ENCODE measurements at places on chromosomes 5 and 9.

GRCh38 chr9:34454571-34455065 lies 3.8 kb downstream of the FAM219A start:
- DNase-seq: no peak

GRCh38 chr9:109101810-109102209 lies 17.9 kb downstream of the TMEM245 start:
- no peak for DNase-seq

DNA sequence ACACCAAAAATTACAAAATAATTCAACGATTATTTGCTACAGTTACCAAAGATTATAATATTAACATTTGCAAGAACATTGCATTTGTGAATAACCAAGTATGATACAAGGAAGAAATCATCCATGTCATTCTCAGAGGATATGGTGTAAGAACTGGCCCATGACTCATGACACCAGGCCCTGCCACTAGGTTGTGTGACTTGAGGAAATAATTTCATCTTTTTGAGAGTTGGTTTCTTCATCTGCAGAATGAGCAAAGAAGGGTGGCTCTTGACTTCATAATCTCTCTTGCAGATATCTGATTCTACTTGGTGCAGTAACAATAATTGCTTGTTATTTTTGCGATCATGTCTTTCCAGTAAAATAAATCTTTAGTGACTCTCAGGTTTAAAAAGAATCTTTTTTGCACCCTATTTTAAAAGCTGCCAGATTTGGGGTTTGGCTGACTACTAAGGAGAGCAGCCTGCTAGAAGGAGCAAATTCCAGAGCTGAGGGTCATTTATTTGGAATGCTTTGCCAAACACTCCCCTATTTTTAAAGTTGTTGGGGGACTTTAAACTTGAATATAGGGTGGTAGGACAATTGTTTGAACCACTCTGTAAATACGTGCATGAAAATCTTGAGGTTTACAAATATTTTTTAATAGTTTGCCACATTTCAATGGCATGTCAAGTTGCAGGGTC lies 23.5 kb downstream of the ITGA1 start:
- no peak for DNase-seq

- no peak for DNase-seq
Observed at GRCh38 chr5:93087326-93087725, 493.7 kb downstream of the NR2F1-AS1 start.

DNA sequence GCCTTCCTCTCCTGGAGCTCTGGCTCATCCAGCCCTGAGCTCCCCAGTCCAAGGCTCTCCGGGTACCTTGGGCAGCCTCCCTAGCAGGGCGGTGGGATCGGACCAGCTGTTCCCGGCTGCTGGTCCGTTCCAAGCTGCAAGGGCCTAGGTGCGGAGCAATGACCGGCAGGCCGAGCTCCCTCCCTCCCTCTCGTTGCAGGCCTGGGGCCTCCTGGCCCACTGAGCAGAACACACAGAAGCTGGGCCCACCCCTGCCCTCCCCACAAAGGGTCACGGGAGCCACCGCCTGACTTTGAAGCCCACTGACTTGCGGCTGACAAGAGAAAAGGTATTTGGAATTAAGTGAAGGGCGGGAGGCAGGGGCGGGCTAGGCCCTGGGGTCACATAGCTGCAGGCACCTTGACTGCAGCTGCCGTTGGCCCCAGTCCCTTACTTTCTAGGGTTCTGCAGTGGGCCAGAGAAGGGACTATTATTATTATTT lies 104.7 kb upstream of the IER5L start:
- DNase-seq: no peak

DNA sequence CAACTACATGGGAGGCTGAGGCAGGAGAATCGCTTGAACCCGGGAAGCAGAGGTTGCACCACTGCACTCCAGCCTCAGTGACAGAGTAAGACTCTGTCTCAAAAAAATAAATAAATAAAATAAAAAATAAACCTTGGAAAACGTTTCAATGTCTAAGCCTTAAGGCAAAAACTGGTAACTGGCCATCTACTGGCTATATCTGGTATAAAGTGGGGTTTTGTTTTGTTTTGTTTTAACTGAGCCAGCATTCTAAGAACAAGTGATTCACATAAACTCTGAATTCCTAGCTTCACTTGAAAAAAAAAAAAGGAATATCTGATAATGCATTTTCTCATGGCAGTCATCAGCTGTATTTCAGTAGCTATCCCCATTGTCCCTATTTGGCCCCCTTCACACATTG lies 126.1 kb upstream of the EFNA5 start:
- DNase-seq: no peak

DNA sequence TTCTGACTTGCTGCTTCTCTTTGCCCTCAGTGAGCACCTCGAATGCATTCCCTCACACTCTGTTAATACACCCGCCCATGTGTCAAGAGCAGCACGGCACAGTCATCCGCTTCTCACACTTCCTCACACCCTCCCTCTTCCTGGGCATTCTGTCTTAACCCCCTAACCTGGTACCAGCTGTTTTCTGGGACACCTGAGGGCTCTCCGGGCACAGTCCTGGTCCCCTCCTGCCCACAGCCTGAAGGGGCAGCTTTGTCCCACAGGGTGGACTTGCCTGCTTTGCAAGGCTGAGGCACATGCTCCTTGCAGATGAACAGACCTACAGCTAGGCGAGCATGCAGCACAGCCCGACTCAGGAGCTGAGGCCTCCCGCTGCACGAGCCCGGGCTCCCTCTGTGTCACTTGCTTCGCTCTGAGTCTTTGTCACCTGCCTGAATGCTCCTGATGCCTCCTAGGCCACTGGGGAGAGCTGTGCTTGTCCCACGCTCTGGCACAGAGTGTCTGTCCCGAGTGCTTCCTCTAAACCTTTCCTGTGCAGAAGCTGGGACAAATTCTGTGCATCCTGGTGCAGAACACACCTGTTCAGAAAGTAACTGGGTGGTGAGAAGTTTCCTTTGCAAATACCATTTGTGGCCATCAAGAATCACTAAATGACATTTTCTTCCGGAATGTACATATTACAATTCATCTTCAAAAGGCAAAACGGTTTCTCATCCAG lies 47.8 kb downstream of the AHRR start:
- no peak for DNase-seq

- DNase-seq: no peak
Observed at GRCh38 chr5:95027151-95027721, 257.7 kb downstream of the MCTP1 start.

GRCh38 chr9:24652181-24652580 lies 106.5 kb upstream of the IZUMO3 start:
- no peak for DNase-seq

DNA sequence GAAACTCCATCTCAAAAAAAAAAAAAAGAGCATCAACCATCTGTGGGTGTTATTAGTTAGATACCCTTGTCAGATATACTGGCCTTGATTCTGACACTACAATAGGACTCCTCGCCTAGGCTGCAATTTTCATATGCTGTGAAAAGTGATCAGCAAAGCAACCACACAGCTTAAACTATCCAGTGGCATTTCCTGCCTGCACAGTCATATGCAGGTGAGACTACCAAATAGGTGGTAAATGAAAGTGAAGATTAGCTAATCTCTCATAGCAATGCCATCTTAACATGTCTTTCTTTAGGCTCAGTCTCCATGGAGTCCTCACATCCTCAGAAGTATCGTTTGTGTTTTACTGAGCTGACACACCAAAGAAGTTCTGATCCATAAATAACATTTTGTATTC lies 40.8 kb downstream of the GRAMD2B start:
- no peak for DNase-seq

GRCh38 chr9:114246558-114246957 lies 76.3 kb upstream of the ORM1 start:
- DNase-seq: no peak

- no peak for DNase-seq
Observed at GRCh38 chr9:96382839-96383164, 709 bp downstream of the SLC35D2 start.

GRCh38 chr5:7395947-7396712 lies at the start of gene ADCY2:
Gene ADCY2 (plus strand): TSS chr5:7396138. CDS start chr5:7396297, 159 bp downstream.
- DNase-seq: no peak

- no peak for DNase-seq
Observed at GRCh38 chr9:5518171-5518936, 8.0 kb downstream of the PDCD1LG2 start.

- DNase-seq: no peak
Observed at GRCh38 chr9:114616684-114617520, 5.8 kb downstream of the TMEM268 start.

GRCh38 chr9:111937781-111938426 lies 41.3 kb downstream of the UGCG start:
- DNase-seq: no peak

DNA sequence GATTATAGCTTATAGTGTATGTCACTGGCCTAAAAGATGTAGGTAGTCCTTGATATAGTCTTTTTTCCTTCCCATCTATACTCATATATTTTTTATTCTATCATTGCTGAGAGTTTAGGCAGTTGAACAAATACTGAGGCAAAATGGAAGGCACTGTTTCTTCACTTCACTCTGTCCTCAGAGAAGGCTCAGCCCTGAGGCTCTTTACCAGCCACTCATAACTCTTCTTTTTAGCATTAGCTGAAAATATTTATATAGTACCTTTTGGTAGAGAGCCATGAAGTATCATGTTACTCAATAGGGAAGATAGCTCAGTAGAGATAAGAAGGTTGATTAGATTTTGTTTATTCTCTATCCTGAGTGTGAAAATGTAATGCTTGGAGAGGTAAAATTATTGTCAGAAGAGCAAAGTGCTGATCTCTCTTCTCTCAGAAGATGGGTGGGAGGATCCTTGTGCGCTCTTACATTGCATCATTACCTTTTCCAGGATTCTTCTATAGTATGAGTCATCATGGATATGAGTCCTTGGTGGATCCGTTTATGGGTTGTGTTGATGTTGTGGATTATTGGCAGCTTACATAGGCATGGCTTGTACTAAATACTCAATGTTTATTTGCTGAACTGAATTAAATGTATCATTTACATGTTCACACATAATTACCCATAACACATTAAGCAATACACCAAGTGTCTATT lies 88.1 kb downstream of the ANXA1 start:
- DNase-seq: no peak

- DNase-seq: no peak
Observed at GRCh38 chr9:23380821-23381220, 445.2 kb downstream of the ELAVL2 start.

GRCh38 chr5:116930616-116931015 lies 356.0 kb upstream of the SEMA6A start:
- no peak for DNase-seq

Data from GOT3 (cell line).